ENCODE measurements at places on chromosomes 7 and 10.

- no peak for DNase-seq
Observed at GRCh38 chr7:20470726-20471125, 140.0 kb downstream of the ITGB8 start.

DNA sequence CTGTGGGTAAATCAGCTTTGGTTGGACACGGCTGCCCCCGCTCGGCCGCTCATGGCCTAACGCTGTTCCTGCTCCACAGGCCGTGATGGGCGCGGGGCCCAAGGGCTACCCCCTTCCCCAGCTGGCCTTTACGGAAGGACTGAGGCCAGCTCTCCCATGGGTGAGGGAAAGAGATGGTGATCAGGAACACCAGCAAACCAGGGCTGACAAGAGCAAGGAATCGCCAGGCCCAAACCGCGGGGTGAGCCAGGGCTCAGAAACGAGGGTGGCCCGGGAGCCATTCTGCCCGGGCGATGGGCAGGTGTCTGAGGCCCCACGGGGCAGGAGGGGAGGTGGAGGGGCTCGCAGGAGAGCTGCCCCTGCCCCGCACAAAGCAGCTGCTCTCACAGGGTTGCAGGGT, 26.6 kb downstream of the GPER1 start:
- DNase-seq = no peak

DNA sequence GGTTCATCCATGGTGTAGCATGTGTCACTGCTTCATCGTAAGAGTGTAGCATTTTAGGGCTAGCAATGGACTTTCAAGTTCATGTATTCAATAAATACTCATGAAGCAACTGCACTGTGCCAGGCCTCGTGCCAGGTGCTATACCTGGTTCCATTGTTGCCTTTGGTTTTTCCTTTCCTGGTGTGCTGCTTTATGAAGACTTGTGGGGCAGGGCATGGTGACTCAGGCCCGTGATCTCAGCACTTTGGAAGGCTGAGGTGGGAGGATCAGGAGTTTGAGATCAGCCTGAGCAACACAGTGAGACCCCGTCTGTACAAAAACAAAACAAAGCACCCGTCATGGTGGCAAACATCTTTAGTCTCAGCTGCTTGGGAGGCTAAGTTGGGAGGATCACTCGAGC, 2.2 kb upstream of the CPA4 start:
- DNase-seq = no peak

GRCh38 chr7:16564023-16564380, 37.4 kb downstream of the LRRC72 start:
- no peak for DNase-seq

DNA sequence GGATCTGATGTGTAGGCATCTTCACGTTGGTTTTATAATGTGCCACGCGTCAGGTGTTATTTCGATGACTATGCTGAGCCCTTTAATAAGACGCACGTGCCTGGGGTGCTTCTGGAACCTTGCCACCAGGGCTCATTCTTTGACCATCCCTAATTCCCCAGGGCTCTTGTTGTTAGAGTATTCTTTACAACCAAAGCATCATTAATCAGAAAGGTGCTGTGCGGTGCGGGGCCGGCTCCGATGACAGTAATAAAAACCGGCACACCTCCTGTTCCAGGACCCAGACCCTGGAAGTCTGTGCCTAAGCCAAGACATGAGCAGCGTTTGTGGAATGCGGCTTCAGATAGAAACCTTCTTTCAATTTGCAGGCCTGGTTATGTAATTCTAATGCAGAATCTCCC, 58.4 kb downstream of the MGMT start:
- no peak for DNase-seq

DNA sequence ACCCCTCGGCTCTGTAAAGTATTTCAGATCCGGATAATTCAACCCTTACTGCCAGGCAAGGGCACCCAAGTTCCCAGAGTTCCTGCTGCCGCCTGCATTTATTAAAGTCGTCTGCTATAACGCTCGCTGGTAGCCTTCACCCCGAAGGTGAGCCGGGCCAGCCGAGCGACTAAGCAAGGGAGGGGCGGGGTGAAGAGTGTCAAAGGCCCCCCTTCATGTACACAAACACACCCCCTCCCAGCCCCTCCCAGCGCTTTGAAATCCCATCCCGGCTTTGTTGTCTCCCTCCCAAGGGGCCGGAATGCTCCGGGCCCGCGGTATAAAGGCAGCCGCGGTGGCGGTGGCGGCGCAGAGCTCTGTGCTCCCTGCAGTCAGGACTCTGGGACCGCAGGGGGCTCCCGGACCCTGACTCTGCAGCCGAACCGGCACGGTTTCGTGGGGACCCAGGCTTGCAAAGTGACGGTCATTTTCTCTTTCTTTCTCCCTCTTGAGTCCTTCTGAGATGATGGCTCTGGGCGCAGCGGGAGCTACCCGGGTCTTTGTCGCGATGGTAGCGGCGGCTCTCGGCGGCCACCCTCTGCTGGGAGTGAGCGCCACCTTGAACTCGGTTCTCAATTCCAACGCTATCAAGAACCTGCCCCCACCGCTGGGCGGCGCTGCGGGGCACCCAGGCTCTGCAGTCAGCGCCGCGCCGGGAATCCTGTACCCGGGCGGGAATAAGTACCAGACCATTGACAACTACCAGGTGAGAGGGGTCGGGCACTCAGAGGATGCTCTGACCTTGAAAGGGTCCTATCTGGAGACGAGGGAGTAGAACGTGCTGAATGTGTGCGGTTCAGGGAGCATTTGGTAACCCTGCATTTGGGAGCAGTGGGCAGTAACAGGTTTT, at the start of gene DKK1:
Gene DKK1 (plus strand): TSS at position 349 of the 889 bp plus-strand sequence. CDS start 154 bp downstream, at position 503.
- DNase-seq = no peak

DNA sequence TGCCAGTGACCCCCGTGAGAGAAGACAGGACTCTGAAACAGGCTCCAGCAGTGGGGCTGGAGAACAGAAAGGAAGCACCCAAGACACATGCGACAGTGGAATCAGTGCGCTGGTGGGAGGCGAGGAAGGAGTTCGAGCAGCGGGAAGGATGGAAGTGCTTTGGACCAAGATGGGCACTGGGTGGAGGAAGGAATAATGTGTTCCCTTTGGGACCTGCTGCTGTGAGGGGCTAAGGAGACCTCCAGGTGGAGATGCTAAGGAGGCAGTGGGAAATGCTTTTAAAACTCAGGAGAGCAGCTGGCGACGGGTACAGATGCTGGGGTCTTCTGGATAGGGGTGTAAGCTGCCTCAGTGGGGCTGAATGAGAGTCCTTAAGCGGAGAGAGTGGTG, 109.7 kb upstream of the ANLN start:
- no peak for DNase-seq

GRCh38 chr7:108086546-108086945, 43.6 kb downstream of the LAMB4 start:
- no peak for DNase-seq

DNA sequence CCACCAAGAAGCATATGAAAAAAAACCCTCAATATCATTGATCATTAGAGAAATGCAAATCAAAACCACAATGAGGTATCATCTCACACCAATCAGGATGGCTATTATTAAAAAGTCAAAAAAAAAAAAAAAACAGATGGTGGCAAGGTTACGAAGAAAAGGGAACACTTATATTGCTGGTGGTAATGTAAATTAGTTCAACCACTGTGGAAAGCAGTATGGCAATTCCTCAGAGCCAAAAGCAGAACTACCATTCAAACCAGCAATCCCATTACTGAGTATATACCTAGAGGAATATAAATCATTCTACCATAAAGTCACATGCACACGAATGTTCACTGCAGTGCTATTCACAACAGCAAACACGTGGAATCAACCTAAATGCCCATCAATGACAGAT, 46.0 kb downstream of the CNOT4 start:
- no peak for DNase-seq

DNA sequence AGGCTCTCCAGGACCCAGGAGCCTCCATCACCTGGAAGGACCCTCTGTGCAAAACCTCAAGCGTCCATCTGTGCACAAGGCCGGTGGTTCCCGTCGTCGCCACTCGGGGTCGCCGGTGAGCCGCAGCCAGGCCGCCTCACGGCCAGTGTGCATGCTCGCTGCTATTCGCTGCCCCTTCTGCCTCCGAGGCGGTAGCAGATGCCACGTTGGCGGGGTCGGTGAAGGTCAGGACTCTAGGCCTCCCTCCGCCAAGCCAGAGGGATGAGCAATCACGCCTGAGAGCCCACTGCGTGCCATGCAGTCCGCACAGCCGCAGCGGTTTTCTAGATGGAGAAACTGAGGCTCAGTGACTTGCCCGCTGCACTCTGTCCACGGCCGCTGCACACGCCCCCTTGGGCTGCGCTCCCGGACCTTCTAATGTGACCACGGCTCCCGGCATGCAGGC, 5.7 kb downstream of the UPK3B start:
- no peak for DNase-seq

- no peak for DNase-seq
Observed at GRCh38 chr10:48878091-48878490, 61.5 kb downstream of the LRRC18 start.

DNA sequence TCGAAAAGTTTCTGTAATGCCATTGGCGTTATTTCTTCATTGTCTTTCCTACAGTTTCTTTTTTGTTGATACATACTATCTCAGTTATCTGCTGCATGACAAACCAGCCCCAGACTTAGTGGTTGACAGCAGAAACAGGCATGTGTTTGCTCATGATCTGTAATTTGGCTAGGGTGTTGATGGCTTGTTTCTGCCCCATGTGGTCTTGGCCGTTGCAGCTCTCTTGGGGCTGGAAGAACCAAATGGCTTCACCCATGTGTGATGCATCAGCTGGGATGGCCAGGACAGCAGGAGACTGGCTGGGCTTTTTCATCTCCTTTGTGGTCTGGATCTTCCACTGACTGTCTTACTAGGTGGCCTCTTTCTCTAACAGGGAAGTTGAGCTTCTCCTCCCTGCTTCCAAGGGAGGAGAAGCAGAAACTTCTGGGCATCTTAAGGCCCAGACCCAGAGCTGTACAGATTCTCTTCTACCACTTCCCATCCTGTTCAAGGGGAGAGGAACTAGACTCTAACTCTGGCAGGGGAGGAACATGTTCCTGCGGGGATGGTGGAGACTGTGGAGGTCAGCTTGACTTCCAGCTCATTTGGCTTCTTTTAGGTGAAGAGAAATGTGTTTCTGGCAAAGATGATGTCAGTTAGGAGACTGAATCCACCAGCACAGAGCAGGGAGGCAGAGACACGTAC, 89.3 kb downstream of the FANK1 start:
- no peak for DNase-seq

GRCh38 chr10:42594246-42594650, 44.1 kb downstream of the ZNF33B start:
- DNase-seq = no peak

GRCh38 chr7:25026156-25026555, 46.2 kb upstream of the OSBPL3 start:
- DNase-seq = no peak

GRCh38 chr7:41002741-41003610, 699.9 kb downstream of the INHBA start:
- no peak for DNase-seq

GRCh38 chr7:37174460-37174859, 274.2 kb downstream of the ELMO1 start:
- DNase-seq = no peak

DNA sequence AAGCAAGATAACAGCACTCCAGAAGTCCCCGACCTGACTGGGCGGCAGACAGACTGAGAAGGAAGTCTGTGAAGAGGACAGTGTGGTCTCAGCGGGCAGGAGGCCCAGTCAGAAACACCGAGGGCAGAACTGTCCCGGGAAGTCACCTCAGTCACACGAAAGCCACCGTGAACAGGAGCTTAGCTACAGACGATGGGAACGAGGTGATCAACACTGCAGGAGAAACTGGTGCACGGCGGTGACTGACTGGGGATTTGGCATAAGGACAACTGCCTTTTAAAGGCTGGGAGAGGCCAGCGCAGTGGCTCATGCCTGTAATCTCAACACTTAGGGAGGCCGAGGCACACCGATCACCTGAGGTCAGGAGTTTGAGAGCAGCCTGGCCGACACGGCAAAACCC, 217.8 kb downstream of the PTPRN2 start:
- peak; percentile 31 for DNase-seq

- DNase-seq = no peak
Observed at GRCh38 chr7:41125343-41125742, 577.5 kb downstream of the INHBA start.

GRCh38 chr10:97713826-97714400, 383 bp downstream of the MARVELD1 start:
- peak; percentile 81 for DNase-seq

DNA sequence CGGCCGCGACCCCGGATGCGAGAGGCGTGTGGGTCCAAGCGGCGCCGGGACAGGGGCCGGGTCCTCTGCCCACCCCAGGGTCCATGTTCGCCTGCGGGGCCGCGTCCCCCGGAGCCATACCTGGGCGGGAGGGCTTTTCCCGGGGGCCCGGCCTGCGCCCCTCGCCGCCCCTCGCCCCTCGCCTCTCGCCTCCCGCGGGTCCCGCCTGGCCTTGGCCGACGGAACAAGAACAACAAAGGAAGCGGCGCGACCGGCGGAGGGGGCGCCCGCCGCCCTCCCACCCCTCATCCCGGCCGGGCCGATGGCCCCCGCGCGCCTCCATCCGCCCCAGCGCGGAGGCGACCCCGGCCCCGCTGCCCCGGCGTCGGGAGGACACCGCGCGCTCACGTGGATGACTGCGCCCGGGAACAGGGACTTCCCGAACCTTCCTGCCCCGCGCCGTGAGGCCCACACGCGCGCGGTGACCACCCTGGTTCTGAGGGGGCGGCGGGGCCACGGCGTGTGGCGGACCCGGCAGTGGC, 348.2 kb downstream of the DNAJB6 start:
- DNase-seq = no peak

- no peak for DNase-seq
Observed at GRCh38 chr7:128890306-128891109, 20.0 kb downstream of the KCP start.

DNA sequence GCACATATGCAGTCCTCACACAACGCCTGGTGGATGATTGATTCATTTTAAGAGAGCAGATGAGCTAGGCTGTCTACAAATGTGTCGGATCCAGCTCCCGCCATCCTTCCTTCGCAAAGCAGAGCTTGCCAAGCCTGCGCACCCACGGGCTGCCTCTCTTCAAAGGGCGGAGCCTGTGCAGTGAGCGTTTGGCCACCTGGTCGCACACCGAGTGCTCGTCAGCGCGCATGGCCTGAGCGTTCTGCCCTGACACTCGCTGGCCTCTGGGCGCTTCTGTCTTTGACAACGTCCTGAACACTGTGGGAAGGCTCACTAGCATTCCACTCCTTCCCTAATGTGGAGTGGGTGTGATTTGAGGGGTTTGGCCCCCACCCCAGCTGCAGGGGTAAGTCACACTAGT, 47.1 kb upstream of the TMEM72 start:
- no peak for DNase-seq

DNA sequence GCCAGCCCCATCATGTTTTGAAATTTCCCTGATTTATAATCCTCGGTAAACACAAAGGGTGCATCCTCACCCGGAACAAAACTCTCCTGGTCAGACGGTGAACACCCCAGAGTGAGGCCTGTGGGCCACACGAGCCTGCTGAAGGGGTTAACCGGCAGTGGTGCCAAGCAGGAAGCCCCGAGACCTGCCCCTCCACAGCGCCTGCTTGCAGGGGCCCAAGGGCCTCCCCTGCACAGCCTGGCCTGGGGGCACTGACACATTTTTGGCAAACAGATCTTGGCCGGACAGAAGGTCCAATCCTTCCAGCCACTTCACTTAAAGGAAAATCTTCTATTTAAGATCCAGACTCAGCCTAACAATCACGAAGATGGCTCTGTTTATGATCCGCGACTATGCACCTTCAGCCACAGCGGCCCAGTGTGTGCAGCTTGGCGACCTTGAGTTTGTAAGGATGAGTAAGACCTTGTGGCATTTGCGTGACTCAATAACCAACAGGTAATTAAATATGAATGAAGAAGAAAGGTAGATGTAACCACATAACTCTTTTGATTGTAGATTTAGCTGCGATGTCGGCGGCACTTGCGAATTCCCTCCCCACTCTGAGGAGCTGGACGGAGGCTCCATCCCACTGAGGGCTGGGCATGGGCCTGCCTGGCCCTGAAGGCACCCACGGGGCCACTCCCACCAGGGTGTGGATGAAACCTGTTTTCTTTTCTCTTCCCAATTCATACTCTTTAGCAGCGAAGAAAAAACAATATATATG, 328.2 kb downstream of the DNAJB6 start:
- no peak for DNase-seq
